M059J (cell line): ENCODE measurements at places on chromosomes 1 and 21. TPM values are rescaled to one million over a fixed set of nuclear protein-coding genes. Genes with fewer than 3 reads are reported as not detected.

DNA sequence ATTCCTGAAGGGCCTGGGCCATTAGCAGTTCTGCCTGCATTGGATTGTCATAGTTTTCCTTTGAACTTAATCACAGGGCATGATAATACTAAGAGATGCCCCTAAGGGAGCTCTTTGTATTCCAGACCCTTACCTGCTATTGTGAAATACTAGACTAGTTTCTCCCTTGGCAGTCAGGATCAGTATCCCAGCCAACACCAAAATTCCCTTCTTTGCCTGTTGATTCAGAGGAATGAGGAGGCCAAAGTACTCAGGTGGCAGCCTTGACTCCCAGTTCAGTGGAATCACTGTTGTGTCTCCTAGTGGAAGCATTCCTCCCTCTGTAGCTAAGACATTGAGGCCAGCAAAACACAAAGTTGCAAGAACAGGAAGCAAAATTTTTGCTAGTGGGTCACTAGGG is 20.7 kb downstream of the SLAMF7 start:
- DNase-seq: no peak

The AMY2A gene
- not detected in 2 replicates for total RNA-seq

- DNase-seq: peak; percentile 59
Observed at GRCh38 chr1:160284220-160284781, 632 bp downstream of the PEX19 start.

The CACHD1 gene
- 0.74 and 2.1 TPM in 2 replicates for total RNA-seq

DNA sequence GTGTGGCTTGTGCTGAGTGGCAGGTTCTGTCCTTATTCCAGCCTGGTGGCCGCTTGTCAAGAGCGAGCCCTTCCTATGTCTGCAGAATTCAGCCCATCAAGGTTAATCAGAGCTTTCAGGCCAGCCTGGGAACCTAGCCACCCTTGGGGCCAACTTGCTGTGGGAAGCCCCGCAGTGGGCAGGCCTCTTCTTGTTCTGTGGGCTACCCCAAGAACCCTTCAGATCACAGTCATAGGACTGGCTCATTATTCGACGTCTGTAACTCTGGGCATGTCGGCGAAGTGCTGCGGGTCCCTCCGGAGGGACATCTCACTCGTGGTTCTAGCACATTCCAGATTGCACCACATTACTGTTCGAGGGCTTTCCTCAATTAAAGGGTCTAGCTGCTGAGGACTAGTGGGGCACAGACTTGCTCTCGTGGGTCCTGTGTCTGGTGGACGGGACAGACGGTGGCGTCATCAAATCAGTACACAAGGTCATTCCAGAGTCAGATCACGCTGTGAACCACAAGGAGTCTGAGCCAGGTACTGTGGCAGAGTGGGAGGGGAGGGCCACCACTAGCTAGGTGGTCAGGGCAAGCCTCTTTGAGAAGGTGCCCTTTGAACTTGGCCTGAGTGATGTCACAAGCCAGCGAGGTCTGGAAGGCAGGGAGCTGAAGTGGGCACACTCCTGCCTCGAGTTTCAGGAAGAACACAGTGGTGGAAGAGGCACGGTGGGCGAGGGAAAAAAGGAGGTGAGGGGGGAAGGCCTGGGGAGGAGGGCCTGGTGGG is 20.3 kb upstream of the TNFRSF1B start:
- DNase-seq: no peak

DNA sequence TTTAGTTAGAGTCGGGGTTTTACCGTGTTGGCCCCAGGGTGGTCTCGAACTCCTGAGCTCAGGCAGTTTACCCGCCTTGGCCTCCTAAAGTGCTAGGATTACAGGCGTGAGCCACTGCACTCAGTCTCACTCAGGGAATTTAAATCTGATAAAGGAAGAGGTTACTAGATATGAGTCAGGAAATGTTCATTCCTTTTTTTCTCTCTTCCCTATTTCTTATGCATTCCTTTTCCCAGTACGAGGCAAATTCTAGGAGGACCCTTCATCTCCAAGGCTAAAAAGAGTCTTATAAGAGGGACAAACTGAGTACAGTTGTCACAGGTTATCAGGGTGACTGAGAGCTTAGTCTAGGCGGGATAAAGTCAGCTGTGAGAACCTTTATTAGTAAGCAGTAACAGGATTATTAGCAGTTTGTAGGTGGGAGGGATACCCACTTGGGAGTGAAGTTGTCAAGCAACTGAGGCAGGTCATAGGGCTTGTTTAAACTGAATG is 9.1 kb downstream of the MACF1 start:
- DNase-seq: peak; percentile 84

The RLF gene
- 14.5 and 19.6 TPM in 2 replicates for total RNA-seq

DNA sequence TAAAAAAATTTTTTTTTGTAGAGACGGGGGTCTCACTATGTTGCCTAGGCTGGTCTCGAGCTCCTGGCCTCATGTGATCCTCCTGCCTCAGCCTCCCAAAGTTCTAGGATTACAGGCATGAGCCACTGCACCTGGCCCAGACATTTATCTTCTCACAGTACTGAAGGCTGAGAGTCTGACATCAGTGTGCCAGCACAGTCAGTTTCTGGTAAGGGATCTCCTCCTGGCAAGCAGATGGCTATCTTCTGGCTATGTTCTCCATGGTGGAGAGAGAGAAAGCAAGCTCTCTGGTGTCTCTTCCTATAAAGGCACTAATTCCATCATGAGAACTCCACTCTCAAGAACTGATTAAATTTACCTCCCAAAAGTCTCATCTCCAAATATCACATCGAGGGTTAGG is 57.8 kb upstream of the C1orf185 start:
- DNase-seq: peak; percentile 11

DNA sequence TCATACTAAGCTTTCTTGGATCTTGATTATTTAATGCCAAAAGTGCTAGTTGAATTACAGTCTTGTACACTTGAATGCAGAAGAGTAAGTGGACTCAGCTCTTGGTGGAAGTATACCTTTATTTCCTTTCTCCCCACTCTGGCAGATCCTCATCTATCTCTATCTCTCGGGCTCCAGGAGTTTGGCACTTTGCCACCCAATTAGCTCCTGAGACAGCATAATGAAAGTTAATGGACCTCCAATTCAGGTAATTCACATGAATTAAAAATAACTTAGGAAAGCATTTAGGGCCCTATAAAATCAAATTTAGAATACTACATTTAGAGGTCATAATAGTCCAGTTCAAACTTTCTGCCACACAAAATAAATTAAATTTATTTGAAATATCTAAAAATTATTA is 67.4 kb downstream of the OLFM3 start:
- no peak for DNase-seq

The SSBP3 gene
- total RNA-seq: 11.7 and 18.8 TPM in 2 replicates

- no peak for DNase-seq
Observed at GRCh38 chr1:29270929-29271521, 34.7 kb downstream of the PTPRU start.

- no peak for DNase-seq
Observed at GRCh38 chr1:86505564-86505902, 36.8 kb downstream of the CLCA1 start.

GRCh38 chr21:34924771-34925419 is 124.2 kb downstream of the RUNX1 start:
- DNase-seq: no peak

GRCh38 chr1:19678493-19678892 is 13.8 kb downstream of the HTR6 start:
- no peak for DNase-seq

DNA sequence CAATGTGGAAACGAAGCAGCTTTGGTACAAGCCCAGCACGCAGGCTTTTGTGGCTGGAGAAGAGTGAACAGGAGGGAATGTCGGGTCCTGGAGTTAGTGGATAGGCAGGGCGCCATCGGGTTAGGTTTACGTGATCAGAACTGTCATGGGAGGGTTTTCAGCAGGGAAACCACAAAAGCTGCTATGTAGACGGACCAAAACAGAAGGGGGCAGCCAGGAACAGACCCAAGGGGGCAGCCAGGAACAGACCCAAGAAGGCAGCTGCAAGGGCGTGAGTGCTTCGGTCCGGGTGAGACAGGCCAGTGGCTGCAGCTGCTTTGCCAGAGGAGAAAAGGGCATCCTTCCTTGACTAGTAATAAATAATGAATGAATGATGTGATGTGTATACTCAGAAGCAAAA is 77.5 kb upstream of the KIF1B start:
- DNase-seq: no peak

GRCh38 chr1:39779137-39779536 is 8.0 kb upstream of the OXCT2 start:
- DNase-seq: no peak

GRCh38 chr1:66464802-66465201 is 69.2 kb upstream of the SGIP1 start:
- peak; percentile 98 for DNase-seq

DNA sequence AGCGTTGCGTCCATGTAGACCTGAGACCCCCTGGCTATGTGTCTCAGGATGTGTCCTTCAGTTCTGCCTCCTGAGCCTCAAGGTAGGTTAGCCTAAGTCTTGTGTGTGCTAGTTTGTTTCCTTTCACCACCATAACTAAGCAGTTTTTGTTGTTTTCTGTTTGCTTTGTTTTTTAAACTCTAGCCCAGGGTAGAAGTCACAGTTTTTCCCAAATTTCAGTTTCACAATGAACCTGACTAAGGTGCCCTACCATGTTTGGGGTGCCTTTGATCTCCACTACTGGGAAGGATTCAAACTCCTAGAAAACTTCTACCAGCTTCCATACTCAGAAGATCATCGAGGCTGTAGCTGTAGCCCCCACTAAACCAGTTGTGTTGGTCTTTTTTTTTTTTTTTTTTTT is 14.8 kb upstream of the SMG7 start:
- DNase-seq: no peak

DNA sequence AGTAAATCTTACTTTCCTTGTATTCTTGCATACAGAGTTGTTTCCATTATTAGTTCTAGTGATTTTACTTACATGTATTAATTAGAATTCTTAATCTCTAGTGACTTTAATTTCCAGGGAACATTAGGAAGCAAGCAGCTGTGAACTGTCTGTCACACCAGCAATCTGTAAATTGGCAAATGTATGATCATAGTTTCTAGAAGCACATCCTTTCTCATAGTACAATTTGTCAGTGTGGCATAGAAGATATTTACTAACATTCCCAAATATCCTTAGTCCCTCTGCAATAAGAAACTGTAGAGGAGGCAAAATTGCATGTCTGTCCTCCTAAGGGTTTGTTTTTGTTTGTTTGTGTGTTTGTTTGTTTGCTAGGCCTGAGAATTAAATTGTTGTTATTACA is 17.0 kb upstream of the FMO1 start:
- DNase-seq: no peak

The PHGDH gene
- total RNA-seq: 35.5 and 52.1 TPM in 2 replicates

The SLFNL1 gene
- 0.15 TPM in 1 of 2 replicates, not detected in the other for total RNA-seq

The PPM1J gene
- total RNA-seq: 1.3 and 1.5 TPM in 2 replicates

The DFFA gene
- 24.7 and 36.6 TPM in 2 replicates for total RNA-seq

- no peak for DNase-seq
Observed at GRCh38 chr1:38092256-38092655, 45.7 kb upstream of the POU3F1 start.

DNA sequence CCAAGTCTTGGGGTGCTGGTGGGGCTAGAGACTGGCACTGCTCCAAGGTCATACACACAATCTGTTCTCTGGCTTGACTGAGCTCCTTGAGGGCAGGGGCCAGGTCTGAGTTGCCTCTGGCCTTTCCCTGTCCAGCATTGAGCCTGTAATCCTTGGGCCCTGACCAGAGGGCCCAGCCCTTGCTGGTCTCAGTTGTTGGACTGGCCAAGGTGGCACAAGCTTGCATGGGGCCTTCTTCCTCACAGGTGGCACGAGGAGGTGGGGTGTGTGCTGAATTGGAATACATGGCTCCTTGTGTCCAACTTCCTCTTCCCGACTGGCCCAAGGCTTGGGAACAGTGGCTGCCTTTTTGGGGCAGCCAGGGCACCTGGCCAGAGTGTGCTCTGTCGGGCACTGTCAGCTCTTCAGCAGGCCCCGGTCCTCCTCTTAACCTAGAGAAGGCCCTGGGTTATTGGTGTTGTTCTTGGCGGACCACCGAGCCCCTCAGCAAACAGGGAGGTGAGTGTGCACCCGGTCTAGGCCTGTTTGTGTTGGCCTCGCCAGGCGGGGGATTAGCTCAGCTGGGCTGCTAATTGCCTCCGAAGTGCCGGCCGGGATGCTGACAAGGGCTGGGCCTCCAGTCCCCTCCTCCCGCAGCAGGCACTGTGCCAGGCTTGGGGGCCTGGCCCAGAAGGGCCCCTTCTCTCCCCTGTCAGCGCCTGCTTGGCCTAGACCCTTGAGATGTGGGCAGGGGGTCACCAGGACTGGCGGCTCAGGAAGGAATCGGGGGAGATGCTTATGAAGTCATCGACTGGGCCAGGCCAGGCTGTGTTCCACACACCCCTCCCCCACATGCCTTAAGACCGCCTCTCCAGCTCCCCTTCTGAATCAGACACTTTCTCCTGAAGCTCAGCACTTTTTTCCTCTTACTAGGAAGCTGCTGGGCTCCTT is 28.5 kb downstream of the WNT4 start:
- DNase-seq: no peak

- DNase-seq: peak; percentile 6
Observed at GRCh38 chr1:70134148-70134547, 71.2 kb downstream of the LRRC40 start.

DNA sequence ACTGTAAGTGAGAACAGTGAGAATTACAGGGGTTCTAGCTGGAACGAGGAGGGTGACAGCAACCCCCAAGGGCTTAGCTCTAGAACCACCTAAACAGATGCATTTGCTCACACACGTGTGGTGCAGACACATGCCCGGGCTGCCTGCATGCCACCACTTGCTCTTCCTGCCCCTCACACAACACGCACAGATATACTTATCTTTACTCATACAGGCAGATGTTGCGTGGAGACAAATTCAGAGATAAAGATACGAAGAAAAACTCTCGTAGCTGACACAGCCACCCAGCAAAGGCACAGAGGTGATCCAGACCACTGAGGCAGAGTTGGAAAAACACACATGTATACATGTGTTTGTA is 13.5 kb downstream of the VANGL1 start:
- DNase-seq: no peak

GRCh38 chr1:44786138-44786840 is 1.7 kb downstream of the BEST4 start:
- no peak for DNase-seq

The RIMKLA gene
- total RNA-seq: not detected in 2 replicates

GRCh38 chr1:55194851-55195250 is 20.3 kb downstream of the USP24 start:
- no peak for DNase-seq

- DNase-seq: peak; percentile 45
Observed at GRCh38 chr1:114126261-114127095, 27.2 kb downstream of the SYT6 start.

The CYP4X1 gene
- total RNA-seq: not detected in 2 replicates

The PLEKHO1 gene
- total RNA-seq: 34.9 and 46.8 TPM in 2 replicates

GRCh38 chr21:37437376-37438080 is 71.0 kb downstream of the DYRK1A start:
- DNase-seq: no peak

The DCAF6 gene
- total RNA-seq: 27.7 and 53.5 TPM in 2 replicates

DNA sequence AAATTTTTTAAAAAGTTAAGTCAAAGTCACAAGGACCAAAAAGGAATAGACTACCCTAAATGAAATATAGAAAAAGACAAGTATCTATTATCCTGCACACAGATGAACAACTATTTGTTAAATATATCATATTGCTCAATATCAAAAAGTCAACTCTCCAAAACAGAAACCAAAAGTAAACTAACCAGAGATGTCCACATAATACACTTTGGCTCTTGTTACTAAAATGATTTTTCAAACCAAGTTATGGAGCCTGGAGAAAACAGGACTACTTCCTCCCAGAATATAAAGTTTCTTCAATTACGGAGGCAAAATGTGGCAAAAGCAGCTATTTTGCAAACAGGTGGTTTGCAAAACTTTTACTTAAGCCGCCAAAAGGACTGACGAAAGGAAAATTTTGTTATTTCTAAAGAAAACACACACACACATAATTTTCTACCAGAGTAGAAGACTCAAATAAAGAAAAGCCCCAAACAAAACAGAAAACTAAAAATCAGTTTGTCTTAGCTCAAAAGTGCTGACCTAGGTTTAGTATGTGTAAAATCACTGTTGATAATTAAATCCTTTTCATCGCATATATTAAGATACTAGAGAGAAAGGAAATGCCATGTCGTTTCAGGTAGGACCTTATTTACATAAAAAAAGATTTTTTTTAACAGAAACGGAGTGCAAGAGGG is 1.1 kb downstream of the DPYD start:
- peak; percentile 42 for DNase-seq
